ENCODE measurements at places on chromosomes 1 and 21.

- no peak for DNase-seq
These were observed 23.2 kb upstream of the LRP8 start for GRCh38 chr1:53350853-53351767.

DNA sequence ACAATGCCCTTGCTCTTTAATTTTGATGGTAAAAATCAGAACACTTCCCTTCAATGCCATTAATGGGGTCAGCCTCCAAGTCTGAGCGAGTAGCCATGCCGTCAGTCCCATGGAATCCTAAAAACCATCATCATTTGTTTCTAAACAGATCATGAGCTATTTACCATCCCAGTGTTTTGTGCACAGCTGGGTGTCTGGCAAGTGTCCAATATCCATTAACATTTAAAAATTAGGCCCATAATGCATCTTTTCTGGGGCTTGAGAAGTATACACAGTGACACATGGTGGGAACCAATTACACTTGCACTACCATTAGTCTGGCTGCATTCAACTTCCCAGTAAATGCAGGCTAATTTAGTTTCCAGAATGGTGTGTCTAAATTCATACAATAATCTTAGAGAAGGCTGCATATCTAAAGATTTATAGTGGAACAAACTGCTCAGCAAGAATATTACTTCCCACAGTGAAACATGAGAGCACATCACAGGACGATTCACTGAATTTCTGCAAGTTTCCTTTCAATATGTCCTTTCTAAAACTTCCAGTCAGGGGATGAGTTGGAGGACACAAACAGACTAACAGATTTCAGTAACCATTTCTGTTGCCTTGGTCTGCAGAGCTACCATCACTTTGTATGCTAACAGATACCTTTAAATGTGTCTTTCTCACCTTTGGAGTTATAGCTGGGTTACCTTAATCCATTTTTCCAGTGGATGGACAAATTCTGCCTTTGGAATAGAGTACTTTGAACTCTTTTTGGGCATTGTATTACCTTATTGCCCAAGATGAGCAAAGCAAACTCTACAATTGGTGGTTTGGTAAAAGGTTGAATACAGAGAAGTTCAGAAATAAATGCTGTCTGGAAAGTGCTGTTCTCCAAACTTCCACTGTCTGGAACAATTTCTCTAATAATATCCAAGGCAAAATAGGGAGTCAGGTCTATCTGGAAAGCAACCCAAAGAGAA, 258.0 kb downstream of the PTBP2 start:
- DNase-seq: no peak

DNA sequence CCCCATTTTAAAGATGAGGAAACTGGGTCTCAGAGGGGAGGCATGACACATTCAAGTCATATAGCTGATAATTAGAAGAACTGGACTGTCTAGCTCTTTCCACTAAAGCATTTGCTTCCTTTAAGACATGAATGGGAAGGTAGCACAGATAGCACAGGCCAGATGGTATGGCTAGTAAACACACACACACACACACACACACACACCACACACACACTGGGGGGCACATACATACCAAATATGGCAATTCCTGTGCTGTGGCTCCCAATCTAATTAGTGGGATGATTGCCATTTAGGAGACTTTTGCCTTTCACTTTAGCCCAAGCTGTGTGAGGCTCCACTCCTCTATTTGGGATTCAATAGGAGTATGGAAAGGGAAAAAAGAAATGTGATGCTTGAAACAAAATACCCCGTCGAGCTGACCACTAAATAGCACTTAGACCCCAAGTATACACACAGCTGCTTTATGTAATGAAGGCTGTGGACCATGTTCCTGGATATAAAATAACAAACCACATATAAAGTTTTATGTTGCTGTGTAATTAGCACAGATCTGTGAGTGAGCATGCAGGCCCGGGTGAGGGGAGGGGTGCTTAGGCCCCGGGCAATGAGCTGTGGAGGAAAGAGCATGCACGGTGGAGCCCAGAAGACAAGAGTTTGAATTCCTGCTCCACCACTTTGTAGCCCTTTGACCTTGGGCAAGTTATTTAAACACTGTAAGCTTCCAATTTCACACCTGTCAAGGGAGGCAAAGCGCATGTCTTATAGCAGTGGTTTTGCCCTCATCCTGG, 6.8 kb upstream of the TRABD2B start:
- no peak for DNase-seq

- no peak for DNase-seq
These were observed 55.6 kb downstream of the FBXO42 start for GRCh38 chr1:16296643-16297042.

DNA sequence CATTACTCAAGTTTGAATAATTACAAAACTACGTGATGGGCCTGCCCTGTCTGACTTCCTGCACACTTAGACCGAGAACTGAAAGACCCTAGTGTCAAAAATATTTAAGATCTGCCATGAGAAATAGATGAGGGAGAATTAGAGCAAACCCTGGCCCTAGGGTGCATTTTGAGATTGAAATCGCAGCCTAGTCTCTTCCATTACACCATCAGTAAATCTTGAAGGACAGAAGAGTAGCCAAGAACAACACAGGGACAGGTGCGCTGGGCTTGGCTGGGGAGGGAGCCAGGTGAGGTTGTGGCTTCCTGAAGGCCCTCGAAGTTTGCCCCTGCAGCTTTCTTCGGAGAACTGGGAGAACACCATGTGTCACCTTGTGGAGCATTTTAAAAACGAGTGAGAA, 36.7 kb upstream of the KIF26B start:
- no peak for DNase-seq
